ENCODE measurements at places on chromosomes 16 and 17.

DNA sequence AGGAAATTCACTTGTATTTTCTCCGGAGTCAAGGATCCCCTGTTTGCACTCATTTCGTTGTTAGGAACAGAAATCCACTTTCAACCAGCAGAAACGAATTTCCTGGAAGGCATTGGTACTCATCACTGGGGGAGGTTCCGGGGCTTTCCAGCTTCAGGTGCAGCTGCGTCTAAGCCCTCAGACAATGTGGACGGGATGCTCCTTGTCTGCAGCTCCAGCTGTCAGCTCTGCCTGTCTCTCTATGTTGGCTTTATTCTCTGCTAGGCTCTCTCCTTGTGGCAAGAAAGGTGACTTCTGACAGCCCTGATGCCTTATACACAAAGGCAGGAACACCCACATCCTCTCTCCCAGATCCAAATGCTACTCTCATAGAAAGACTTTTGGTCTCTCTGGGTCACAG is 183.9 kb upstream of the HSBP1 start:
- DNase-seq = no peak

- DNase-seq = no peak
These were observed 71.1 kb downstream of the IRX3 start for GRCh38 chr16:54215471-54215870.

GRCh38 chr17:69451416-69452394 is 37.2 kb downstream of the MAP2K6 start:
- DNase-seq = no peak

- DNase-seq = peak; percentile 74
These were observed 5.3 kb downstream of the NEURL4 start for GRCh38 chr17:7323731-7324437.

DNA sequence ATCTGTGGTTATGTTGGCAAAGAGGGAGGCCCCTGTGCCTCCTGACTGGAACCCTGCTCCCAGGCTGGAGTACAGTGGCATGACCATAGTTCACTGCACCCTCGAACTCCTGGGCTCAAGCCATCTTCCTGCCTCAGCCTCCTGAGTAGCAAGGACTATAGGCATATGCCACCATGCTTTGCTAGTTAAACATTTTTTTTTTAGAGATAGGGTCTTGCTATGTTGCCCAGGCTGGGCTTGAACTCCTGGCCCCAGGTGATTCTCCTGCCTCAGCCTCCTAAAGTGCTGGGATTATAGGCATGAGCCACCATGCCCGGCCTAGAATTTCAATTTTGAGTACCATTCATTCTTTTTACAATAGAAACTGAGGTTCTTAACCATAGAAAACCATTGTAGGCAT is 21.2 kb upstream of the ITGB3 start:
- DNase-seq = no peak

DNA sequence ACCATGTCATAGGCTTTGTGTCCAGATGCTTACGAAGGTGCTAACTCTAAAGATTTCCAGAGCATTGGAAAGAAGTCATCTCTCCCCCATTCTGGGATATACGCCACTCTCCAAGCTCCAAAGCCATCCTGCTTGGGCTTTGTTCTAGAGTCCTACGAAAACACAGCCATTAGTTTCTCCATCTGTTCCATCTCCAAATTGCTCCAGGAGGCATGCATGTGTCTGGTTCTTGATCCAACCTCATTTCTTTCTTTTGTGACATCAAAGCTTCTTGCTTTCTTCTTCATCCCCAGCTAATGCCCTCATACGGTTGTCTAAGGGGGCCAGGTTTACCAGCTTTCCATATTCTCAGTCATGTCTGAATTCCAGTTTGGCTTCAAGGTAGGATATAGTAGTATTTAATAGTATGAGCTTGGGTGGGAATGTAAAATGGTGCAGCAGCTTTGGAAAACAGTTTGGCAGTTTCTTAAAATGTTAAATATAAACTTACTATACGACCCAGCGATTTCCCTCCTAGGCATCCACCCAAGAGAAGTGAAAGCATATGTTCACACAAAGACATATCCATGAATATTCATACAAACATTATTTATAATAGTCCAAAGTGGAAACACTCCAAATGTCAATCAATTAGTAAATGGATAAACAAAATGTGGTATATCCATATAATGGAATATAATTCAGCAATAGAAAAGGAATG is 202.6 kb downstream of the SHISA9 start:
- DNase-seq = no peak

- no peak for DNase-seq
These were observed 5.6 kb downstream of the LLGL2 start for GRCh38 chr17:75530837-75531720.

GRCh38 chr16:50389900-50390299 is 21.1 kb upstream of the BRD7 start:
- no peak for DNase-seq

DNA sequence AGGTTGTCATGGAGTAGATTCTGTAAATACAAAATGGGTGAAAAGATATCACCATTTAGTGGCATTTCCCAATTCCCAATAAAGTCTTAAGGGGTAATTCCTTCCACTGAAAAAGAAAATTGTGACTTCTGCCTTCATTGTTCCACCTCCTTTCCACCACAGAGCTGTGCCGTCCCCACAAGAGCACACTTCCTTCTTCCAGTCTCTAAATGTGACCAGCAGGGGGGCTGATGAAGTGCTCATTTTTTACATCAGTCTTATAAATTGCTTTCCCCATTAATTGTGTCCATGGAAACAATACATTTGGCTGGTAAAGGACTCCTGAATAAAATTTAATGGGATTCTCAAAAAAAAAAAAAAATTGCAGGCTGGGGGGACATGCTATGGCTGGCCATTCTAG is 260.8 kb upstream of the PSMD7 start:
- DNase-seq = peak; percentile 8

- DNase-seq = no peak
These were observed 6.5 kb upstream of the CARD14 start for GRCh38 chr17:80163336-80163735.

- no peak for DNase-seq
These were observed 14.4 kb downstream of the TBKBP1 start for GRCh38 chr17:47708312-47708863.

DNA sequence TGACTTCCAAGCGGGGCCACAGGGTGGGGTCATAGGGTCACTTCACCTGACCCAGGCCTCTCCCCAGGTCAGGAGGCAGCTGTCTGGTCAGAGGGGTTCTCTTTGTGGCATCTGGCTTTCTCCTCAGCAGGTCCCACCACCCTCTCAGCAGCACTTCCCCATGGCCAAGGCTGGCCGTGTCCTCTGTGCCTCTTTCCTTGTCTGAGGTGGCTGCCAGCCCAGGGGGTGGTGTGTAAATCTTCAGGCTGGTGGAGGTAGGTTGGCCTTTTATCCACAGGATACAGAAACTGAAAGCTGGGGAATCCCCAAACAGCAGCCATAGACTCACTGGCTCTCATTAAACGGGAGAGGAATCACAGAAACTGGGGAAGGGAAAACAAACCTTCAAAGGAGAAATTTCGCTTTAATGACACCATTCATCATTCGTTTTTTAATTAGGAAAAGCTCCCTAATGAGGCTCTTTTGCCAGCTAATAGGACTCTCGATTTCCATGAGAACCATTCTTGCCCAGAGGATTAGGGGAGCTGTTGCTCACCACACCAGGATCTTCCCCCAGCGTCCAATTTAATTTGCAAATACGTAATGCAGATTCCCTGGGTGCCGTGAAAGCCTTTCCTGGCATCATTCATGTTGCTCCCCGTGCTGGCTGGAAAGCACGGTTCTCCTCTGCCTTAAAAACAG is 18.0 kb downstream of the C17orf75 start:
- DNase-seq = no peak

GRCh38 chr17:71284032-71284755 is 836.6 kb upstream of the SOX9 start:
- DNase-seq = no peak

Measured in GM19239 (cell line).